NCI-H2029 (cell line): ENCODE measurements at places on chromosomes 11 and 22.

GRCh38 chr22:35977136-35977535 lies 51.5 kb downstream of the RBFOX2 start:
- DNase-seq, result no peak

DNA sequence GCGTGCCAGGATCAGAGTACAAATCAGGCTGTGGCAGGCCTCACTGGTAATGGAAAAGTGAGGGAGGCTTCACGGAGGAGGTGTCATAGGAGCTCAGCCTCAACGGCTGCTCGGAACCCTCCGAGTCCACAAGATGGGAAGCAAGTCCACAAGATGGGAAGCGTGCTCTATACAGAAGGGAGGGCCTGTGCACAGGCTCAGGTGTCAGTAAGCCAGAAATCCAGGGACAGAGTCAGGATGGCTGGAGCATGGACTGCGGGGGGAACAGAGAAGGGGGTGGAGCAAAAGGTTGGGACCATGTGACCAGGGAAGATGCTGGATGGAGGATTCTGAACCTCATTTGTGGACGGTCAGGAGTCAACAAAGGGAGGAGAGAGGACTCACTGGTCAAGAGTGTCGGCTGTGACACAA lies 3.4 kb upstream of the DPP3 start:
- DNase-seq, result no peak

DNA sequence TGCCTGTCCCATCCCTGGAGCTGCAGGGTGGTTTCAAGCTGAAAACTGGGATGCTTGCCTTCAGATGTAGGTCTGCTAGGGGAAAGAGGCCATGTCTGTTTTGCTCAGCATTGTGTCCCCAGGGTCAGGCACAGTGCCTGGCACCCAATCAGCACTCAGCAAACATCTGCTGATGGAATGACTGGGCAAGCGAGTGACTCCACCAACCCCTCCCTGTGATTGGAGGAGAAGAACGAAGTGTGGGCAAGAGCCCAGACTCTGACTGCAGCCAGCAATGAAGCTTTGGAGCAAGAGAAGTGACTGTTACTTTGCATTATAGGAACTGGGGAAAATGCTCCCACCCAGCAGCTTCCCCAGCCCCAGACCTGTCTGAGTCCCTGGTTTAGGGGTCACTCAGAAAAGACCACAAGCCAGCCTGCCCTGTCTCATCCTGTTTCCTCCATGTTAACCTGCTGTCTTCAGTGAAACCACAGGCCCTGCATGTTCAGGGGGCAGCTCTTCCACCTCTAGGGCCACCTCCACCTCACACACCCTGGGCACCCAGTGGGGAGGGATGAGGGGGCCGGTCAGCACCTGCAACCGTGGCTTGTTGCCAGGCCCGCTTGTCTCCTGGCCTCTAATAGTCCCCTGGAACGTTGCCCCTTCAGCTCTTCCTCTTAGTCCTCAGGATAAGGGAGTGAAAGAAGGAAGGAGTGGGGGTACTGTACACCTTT lies 147.4 kb downstream of the TRIM29 start:
- DNase-seq, result no peak

- DNase-seq, result no peak
These were observed 52.5 kb upstream of the PRDM11 start for GRCh38 chr11:45093761-45094455.
